Activated T-cell treated with anti-CD3 and anti-CD28 coated beads for 4 hours (primary cell): ENCODE measurements at places on chromosomes 2 and 18.

- DNase-seq: no peak
Observed at GRCh38 chr18:70415823-70416488, 127.1 kb downstream of the SOCS6 start.

GRCh38 chr2:95274291-95275150 lies at the start of gene PROM2:
Gene PROM2 (plus strand): TSS chr2:95274449. CDS start chr2:95274586, 137 bp downstream.
- no peak for DNase-seq

GRCh38 chr18:75828379-75828778 lies 400.9 kb upstream of the SMIM21 start:
- DNase-seq: no peak

- no peak for DNase-seq
Observed at GRCh38 chr2:231413921-231414476, 18.5 kb downstream of the B3GNT7 start.

- DNase-seq: no peak
Observed at GRCh38 chr2:190186238-190186637, 123.7 kb upstream of the MSTN start.

- DNase-seq: no peak
Observed at GRCh38 chr2:106165029-106165428, 29.1 kb downstream of the UXS1 start.

- no peak for DNase-seq
Observed at GRCh38 chr18:9455718-9456511, 19.4 kb upstream of the RALBP1 start.

- DNase-seq: no peak
Observed at GRCh38 chr2:36762764-36763490, 66.4 kb downstream of the VIT start.

DNA sequence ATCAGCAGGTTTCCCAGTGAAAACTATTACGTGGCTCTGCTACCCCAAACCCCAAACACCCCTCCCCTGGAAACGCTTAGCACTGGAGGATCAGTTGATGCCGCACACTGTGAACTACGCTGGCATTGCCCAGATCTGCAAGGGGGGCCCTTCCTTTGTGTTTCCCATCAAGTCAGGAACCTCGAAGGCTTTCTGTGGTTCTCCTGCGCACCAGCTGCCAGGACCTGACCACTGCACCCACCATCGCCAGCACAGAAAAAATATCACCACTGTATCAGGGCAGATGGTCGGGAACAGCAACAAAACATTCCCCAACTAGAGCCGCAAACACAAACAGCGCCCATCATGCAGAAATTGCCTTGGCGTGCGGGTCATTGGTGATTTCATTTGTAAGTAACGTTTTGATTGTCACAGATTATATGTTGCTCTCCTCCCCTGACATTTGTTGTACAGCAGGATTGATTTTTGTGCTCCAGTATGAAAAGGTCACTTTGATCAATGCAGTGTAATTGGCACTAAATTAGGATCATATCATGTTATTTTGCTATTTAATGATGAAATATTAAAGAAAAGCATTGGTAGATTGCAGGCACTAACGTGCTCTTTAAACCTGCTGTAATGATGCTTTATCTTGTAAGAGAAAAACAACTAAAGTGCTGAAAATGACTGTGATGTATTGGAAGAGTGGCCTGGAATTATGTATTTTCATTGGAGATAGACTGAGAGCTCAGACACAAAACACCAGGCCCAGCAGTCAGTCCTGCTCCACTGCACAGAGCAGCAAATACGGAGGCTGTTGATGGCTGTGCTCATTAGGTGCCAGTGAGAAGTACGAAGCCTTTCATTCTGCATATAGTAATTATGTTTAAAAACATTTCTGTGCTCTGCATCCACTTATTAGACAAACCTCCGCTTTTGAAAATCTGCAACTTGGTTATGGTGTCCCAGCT lies 833.2 kb upstream of the SALL3 start:
- no peak for DNase-seq

- no peak for DNase-seq
Observed at GRCh38 chr18:43442571-43442970, 165.3 kb upstream of the SYT4 start.

- DNase-seq: no peak
Observed at GRCh38 chr18:36673452-36673851, 155.3 kb downstream of the TPGS2 start.

GRCh38 chr2:222959358-222959757 lies 92.6 kb upstream of the KCNE4 start:
- DNase-seq: no peak

GRCh38 chr2:197090742-197091367 lies 164.3 kb upstream of the PGAP1 start:
- no peak for DNase-seq

DNA sequence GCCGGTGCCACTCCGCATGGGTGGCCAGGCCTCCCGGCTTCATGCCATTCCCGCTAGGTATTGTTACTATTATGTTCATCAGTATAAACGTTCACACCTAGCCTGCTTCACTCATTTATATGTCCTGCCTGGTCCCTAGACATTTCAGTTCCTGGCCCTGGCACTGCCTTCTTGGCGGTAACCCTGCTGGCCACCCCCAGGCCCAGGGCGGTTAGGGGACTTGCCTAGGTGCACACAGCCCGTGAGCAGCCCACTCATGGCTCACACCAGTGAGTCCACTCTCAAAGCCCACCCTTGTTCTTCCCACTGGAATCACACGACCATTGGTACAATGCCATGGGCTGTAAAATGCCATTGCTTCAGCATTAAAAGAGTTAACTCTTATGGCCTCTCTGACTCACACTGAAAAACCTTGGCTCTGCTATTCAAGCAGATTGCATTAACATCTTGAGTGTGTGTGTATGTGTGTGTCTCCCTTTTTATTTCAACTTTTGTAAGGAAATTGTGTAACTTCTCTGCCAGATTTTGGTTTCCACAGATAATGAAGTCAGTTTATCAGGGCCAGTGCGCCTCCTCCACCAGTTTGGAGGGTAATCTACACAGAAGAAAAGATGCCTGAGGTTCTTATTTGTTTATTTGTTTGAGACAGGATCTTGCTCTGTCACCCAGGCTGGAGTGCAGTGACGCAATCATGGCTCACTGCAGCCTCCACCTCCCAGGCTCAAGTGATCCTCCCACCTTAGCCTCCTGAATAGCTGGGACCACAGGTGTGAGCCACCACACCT lies 74.2 kb downstream of the RAB31 start:
- DNase-seq: no peak

GRCh38 chr2:96956211-96956610 lies 30.2 kb downstream of the FAM178B start:
- no peak for DNase-seq

- no peak for DNase-seq
Observed at GRCh38 chr2:98506881-98507280, 62.2 kb downstream of the INPP4A start.

- DNase-seq: no peak
Observed at GRCh38 chr2:56239437-56239836, 55.6 kb downstream of the CCDC85A start.

DNA sequence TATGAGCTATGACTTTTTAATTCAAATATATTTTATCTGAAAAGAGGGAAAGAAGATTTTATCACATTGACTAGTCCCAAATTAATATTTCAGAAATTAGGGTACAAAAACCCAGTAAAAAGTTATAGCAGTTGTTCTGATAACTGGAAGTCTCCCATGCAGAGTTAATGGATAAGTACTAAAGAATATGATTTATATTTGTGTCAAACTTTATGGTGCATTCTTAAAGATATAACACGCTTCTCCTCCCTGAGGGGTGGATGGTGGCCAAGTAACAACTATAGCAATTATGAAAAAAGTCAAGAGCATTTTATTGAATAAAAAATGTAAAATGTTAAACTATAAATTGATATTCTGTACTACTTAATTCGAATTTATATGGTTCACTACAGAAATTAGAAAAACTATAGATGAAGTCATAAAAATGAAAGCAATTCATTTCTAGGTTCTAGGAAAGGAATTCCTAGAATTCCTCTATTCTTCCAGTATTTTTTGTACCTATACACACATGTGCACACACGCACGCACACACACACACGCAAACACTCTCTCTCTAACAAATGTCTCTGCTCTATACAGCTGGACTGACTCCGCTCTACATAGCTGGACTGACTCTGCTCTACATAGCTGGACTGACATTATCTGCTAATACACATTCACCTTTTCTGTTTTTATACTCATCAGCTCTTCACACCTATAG lies 111.3 kb downstream of the PRELID3A start:
- no peak for DNase-seq

- no peak for DNase-seq
Observed at GRCh38 chr2:11307764-11308415, 36.5 kb downstream of the ROCK2 start.

GRCh38 chr18:9062418-9062751 lies 40.1 kb upstream of the NDUFV2 start:
- no peak for DNase-seq

DNA sequence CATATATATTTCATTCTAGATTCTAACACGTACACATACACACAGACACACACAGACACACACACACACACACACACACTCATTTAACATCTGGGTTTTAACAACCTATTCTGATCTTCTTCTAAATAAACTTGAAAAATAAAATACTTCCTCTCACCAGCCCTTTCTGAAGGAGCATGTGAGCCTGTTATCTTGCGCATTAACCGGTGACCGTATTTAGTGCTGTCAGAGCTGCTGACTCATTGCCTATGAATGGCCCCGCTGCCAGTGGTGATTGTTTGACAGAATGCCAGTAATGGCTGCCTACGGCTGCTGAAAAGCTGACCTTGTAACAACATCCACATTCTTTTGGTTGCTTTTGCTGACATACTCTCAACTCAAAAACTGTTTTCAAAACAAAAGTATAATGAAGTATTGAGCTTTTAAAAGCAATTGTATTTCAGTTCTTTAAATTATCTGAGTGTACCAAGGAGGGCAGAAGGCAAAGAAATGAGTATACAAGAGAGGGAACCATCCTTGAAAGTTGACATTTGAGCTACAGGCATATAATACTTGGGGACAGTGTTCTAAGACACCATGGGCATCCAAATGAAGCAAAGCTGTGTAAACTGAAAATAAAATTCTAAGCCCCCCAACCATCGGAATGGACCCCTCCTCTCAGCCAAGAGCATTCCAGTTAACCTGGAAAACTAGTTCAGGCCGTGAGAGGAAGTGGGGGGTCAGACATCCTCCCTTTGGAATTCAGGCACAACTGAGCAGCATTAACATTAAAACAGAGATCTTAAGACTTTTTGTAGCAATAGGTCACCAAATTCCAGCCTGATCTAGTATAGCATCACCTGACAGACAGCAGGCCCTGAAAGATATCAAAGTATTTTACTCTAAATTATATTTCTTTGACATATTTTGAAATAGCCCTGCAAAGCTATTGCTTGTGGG lies 50.2 kb upstream of the DTNA start:
- DNase-seq: no peak

DNA sequence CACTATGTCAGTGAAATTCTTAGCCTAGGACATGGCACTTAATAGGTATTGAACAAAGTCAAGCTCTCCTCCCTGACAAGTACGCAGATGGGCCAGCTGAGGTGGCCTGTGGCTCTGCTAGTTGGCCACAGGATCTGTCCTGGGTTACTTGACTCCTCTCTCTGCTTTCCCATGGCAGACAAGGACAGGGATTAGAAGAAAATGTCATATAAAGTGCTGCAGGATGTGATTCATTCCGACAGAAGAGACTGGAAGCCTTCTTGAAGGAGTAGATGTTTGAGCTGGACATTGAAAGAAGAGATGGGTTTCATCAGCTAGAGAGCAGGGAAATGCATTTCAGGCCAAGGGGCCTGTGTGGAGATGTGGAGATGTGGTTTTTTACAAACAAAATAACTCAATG lies 46.7 kb downstream of the SMAD7 start:
- no peak for DNase-seq

GRCh38 chr2:36368438-36368837 lies 12.9 kb downstream of the CRIM1 start:
- no peak for DNase-seq

DNA sequence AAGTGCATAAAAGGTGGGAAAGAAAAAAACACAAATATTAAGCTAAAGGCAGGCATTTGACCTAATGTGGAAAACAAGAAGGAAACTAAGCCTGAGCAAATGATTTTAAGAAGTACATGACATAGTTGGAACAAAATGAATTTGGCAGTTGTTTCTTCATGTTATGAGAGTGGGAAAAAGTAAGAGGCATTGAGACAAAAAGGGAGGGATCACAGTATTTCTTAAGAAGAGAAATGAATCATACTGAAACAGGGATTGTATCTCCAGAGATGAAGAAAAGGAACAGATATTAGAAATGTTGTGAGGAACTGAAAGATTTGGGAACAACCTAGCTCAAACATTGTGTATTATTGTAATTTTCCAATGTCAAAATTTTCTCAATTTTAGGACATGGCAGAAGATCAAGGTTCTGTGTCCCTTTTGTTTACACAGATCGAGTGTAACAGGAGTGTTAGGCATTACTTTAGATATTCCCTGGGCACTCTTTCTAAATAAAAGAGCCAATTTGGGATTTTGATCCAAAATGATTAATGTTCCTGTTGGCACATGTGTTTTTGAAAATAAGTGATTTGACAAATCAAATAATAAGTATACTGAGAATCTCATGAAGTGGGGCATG lies 98.6 kb downstream of the CALCRL start:
- DNase-seq: no peak

DNA sequence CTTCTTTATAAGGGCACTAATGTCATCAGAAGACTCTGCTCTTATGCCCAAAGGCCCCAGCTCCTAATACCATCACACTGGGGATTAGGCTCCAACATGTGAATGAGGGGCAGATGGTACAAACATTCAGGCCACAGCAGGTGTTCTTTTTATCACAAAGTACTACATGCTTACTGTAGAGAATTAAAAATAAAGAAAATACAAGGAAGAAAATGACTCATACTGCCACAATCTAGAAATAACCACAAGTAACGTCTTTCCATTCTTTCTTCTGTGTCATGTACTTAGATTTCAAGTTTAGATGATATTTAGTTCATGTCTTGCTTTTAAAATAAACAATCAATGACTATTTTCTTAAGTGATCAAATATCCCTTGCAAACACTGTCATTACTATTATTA lies 100.3 kb upstream of the NEDD4L start:
- no peak for DNase-seq

GRCh38 chr2:152560166-152560565 lies 157.1 kb downstream of the PRPF40A start:
- no peak for DNase-seq

DNA sequence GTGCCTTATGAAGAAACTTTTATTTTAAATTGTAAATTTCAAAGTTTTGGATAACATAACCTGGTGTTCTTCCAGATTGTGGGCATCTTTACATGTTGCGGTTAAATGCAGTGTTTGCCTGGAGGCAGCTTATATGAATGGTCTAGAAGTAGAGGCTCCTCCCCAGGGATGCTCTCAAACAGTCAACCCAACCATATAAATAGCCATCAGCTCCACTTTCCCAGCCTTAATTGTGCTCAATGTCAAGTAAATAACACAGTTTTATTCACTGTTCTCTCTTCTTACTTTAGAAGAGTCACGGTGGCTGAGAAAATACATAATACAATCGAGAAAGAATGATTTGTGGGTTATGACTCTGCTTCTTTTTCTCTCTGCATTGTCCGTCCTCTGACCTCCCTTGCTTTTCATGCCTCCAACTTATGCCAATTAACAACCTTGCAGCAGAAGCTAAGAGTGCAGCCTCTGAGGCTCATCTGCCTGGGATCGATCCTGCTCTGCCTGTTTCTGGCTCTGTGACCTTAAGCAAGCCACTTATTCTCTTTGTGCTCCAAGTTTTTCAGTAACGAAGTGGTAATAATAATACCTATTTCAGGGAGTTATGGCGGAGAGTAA lies 100.3 kb downstream of the DAW1 start:
- DNase-seq: no peak
